ENCODE measurements at places on chromosomes 12 and 14. TPM values are rescaled to one million over a fixed set of nuclear protein-coding genes. Genes with fewer than 3 reads are reported as not detected.
A peak's percentile ranks its signal among the peaks of the same experiment; 100 is the strongest.

GRCh38 chr12:52434081-52434733 is at the start of gene KRT75:
TSS of gene KRT75 (minus strand) at chr12:52434371. CDS start at chr12:52434304, 67 bp downstream.
- DNase-seq = no peak

GRCh38 chr14:91125271-91125660 is 11.4 kb downstream of the DGLUCY start:
- DNase-seq = no peak

- no peak for DNase-seq
Observed at GRCh38 chr12:11016937-11017336, 5.5 kb downstream of the TAS2R19 start.

GRCh38 chr14:98808494-98809407 is 463.2 kb downstream of the BCL11B start:
- no peak for DNase-seq

The C12orf50 gene
- polyA plus RNA-seq = 0.65 TPM

- no peak for DNase-seq
Observed at GRCh38 chr14:90609376-90609775, 206.9 kb downstream of the TTC7B start.

GRCh38 chr12:116299665-116300328 is 22.3 kb upstream of the MED13L start:
- peak; percentile 77 for DNase-seq

The SLC5A8 gene
- not detected for polyA plus RNA-seq

DNA sequence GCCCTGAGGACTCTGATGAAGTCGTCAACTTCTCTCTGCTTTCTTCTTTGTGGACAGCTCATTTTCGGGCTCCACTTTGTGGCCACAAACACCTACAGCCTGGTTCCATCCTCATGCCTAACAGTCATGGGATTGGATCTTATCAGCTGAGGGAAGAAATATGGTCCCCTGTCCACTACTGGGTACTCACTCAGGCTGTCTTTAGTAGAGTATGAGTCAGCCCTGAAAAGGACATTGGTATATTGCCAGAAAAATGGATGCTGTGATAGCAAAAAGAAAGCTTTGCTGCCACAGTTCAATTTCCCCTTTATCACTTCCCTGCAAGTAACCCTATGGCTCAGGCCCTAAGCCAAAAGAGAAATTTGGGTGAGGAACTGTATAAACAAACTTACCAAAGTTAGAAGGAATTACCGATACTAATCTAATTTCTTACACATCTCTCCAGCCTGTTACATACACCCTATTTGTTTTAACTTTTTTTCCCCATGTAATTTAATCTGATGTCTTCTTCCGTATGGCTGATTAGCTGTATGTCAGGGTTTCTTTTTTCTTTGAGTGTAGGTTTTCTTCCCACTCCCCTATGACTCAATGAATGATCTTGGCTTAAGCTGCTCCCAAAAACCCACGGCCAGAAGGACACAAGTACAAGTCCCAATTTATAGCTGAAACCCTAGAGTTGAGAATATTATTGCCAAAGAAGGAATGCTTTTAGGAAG is 29.1 kb downstream of the MTHFD1 start:
- no peak for DNase-seq

GRCh38 chr12:70849265-70849960 is 71.1 kb downstream of the PTPRR start:
- no peak for DNase-seq

DNA sequence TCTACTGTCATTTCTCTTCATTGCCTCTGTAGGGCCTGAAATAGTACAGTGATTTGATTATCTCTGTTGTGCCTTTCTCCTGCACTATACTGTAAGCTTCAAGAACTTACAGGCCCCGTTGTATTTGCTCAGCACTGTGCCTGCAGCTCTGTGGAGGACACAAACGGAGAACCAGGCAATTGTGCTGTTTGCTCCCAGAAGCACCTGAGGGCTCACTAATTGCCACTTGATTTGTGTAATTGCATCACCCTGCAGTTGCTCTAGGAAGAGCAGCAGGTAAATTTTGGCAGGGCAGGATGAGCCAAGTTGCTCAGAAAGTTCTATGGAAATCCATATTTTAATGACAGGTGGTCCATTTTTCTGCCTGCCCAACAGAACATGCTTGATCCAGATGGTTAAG is 11.6 kb upstream of the KRT82 start:
- no peak for DNase-seq

DNA sequence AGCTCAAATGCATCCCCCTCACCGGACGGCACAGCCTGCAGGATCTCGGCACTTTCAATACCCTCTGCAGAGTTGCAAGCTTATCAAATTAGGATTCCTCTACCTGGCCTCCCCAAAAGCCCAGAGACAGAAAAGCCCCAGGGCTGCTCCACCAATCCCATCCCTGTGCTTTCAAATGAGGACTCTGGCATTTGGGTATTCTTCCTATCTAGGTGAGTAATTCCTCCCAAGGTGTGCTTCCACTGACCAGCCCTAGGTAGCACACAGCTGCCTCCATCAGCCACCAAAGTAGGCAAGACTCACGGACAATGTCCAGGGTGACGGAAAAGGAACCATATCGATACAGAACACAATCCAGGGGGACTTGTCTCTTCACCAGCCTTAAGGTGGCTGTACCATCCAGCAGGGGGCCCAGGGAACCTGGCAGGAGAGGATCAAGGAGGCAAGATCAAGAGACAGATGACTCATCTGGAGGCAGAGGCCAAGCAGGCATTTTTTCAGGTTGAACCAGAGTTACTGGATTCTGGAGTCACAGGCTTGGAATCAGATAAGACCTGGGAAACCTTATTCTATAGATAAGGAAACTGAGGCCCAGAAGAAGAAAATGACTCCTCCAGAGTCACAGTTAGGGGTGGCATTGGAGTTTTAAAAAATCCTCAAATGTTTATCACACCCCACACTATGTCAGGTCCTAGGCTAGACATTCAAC is 9.9 kb downstream of the PMEL start:
- no peak for DNase-seq

The SLC38A6 gene
- 25.1 TPM for polyA plus RNA-seq

DNA sequence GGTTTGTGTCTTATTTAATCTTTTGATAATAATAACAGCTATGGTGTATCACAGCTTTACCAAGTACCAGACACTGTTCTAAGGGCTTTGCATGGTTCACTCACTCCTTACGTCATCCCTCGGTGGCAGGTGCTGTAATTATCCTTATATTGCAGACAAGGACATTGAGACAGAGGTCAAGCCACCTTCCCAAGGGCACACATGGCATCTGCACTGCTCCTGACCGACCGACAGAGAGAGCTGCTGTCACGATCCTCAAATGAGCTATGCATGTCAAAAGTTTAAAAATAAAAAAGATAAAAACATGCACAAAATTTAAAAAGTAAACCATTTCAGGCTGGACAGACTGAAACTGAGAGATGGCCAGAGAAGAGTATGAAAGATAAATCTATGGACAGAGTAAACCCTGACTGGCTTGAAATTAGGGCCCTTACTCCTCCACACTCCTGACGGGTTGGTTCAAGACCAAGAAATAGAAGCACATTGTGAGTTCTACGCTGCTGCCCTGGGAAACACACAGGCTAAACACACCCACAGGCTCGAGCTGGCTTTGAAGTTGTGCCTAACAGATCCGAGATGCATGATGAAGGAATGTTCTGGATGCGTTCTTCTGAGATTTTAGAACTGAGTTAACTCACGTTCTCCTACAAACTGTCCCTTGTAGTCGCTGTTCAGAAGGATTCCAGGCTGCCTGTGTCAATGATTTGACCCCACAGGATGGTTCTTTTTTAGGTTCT is 268.7 kb downstream of the ZFP36L1 start:
- DNase-seq = no peak
